ENCODE measurements at places on chromosomes 12 and 14.
A peak's percentile ranks its signal among the peaks of the same experiment; 100 is the strongest.

DNA sequence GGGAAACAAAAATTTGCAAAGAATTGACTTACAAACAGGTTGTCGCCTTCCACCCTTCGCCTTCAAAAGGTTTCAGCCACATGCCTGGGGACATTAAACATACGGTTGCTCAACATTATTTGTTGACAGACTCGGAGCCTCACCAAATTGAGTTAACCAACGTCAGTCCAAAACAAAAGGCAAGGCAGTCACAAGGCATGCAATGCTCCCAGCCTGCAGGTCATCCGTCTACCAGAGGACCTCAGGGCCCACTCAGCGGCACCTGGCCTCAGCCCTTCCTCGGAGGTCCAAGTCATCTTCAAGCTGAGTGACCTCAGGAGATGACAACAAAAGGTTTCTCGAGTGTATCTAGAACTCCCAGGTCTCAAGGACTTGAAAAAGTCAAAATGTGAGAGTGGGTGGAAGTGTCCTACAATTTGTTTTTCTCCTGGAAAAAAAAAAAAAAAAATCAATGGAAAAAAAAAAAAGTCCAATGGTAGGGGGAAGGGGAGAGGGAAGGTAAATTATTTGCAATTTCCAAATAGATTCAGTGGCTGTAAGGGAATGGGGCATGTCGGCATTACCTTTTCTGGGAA, 64.3 kb downstream of the KDM2B start:
- peak; percentile 89 for DNase-seq

GRCh38 chr14:80017795-80018194, 193.5 kb downstream of the DIO2 start:
- DNase-seq: no peak

DNA sequence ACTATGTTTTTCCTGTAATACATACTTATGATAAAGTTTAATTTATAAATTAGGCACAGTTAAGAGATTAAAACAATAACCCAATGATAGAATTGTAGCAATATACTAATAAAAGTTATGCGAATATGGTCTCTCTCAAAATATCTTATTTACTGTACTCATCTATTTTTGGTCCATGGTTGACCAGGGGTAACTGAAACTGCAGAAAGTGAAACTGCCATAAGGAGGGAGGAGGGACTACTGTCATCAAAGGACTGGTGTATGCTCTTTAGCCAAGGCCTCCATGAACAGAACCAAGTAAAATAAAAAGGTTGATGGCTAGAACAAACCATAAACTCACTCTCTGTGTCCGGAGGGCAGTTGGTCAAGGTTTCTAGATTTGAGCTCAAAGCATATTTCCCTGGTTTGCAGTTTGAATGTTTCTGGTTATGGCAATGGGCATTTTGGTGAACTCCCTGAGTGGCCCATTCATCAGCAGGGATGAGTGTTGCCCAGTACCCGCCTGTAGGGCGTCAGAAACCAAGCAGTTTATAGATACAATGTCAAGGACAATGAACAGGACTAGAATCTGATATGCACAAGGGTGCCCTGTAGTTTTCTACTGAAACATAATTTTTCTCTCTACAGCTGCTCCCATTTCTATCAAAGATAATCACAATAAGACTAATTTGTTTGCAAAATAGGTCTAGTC, 19.8 kb downstream of the LEMD3 start:
- DNase-seq: no peak

DNA sequence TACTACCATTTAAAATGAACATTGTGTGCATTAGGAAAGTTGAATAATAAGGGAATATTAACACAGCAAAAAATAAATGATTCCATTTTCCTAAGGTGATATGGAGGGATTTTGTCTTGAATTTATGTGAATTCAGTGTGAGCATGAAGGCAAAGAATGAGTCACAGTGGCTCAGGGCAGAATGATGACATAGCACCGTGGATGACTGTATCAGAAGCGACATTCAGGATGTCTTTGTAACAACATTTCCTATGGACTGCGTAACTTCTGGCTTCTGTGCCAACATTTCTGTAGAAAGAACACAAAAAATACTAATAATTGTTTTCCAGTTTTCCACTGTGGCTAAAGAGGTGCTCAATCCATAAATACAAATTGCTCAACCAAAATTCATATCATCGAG, 54.6 kb downstream of the TTC8 start:
- DNase-seq: no peak

DNA sequence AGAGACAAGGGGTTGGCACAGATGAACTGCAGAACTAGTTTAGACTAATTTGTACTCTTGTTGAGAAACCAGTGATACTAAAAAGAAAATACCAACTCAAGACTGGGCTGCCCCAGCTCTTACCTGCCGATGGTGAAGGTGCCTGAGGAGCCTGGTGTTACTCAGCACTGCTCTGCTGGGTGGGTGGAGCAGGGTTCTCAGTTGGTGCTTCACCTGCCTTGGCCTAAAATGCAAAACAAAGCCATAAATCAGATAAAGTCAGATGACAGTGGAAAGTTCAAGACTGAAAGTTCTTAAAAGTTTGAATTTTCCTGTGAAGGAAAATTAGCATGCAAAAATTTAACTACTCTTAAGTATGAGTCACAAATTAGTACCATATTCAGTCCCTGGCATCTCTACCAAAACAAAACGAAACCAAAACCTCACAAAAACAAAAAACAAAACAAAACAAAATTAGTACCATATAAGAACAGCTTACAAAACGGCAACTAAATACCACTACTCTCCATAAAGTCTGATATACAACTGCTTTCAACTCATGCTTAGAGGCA, 21.9 kb downstream of the YBX3 start:
- no peak for DNase-seq

- no peak for DNase-seq
Observed at GRCh38 chr12:121577443-121578180, 3.2 kb downstream of the KDM2B start.

GRCh38 chr12:82358200-82359114, at the start of the genes CCDC59 and METTL25:
TSS of gene CCDC59 (minus strand) at chr12:82358387. CDS start at chr12:82358376, 11 bp downstream.
TSS of gene METTL25 (plus strand) at chr12:82358529. CDS start at chr12:82358566, 37 bp downstream.
- peak; percentile 95 for DNase-seq

DNA sequence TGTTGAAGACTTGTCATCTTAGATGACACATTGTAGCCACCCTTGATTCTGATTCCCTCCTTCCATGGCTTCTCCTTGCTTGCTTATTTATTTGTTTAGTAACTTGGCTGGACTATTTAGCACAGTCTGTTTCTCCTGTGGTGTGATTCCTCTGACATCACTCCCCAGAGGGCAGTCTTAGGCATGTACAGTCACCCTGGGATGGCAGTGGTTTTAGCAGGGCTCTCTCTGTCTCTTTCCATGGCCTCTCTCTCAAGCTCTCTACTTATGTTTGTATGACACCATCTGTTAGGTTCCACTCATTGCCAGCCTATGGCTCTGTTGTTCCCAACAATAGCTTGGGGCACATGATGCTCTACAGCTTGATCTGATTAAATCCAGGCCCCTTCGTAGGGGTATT, 158.3 kb downstream of the ADGRD1 start:
- DNase-seq: no peak

- DNase-seq: no peak
Observed at GRCh38 chr14:50340963-50341362, 28.8 kb downstream of the DMAC2L start.

DNA sequence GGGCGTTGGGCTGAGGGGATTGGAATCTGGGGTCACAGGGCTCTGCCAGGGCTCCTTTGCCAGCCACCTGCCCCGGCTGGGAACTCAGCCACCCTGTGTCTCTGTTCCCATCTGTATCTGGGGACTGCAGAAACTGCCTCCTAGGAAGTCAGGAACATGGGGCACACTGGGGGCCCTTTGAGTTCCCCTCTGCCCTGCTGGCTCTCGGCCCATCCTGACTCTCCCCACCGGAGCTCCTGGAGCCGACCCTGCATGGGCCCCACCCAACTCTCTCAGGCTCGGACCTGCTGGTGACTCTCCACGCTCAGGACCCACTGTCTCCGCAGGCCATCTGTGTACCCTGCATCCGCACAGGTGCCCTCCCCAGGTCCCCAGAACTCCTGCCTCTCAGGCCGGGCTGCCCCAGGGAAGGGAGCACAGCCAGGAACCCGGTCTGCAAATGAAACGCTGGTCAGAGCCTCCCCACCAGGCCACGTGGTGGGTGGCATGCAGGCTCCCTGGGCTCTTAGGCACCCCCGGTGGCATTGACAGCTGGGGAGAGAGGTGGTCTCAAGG, 82.8 kb downstream of the KIF26A start:
- no peak for DNase-seq

DNA sequence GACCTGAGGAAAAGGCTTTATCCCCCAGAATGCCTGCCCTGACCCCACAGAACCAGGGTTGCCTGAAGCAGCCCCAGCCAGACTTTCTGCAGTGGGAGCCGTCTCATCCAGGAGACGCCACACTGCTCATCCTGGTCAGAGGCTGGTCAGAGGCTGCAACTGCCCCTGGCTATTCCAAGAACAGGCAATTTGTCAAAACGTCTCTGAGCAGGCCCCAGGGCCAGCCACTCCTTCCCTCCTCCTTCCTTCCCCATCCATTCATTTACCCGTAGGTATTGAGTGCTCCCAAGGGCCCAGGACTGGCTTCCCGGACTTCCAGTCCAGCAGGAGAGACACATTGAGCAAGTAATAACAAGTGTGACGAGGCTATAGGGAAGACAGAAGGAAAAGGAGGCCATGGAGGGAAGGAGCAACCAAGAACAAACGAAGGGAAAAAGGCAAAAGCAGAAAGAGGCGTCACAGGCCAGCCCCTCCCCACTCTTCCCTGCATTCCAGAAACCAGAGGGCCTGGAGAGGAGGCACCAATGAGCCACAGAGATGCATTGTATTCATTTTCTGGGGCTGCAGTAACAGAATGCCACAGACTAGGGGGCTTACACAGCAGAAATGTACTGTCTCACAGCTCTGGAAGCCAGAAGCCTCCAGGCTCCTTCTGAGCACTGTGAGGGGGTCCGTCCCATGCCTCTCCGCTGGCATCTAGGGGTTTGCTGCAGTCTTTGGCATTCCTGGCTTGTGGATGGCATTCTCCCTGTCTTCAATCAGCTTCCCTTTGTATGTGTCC, 21.0 kb upstream of the CD9 start:
- DNase-seq: peak; percentile 63

DNA sequence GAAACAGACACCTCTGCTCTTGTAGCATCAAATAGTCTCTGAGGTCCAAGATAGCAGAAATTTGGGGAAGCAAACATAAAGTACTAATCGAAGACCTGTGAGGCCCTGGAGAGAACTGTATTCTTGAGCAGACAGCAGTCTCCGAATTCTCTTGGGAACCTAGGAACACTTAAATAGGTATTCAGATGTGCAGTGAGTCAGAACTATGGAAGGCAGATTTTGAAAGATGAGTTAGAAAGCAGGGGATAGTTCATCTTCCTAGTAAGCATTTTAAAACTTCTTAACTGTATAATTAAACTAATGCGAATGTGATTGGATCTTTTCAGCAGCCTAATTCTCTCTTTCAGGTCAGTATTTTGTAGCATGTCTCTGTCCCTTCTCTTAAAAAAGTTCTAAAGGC, 30.6 kb downstream of the NAA30 start:
- no peak for DNase-seq

GRCh38 chr12:76137606-76138005, 53.1 kb upstream of the NAP1L1 start:
- no peak for DNase-seq

- DNase-seq: peak; percentile 59
Observed at GRCh38 chr12:111313833-111314259, 55.0 kb downstream of the PHETA1 start.

GRCh38 chr12:87320724-87321123, 708.5 kb downstream of the C12orf50 start:
- no peak for DNase-seq

- no peak for DNase-seq
Observed at GRCh38 chr12:124754949-124755800, 108.5 kb downstream of the SCARB1 start.

GRCh38 chr12:81998761-81999378, 239.7 kb upstream of the PPFIA2 start:
- DNase-seq: no peak

- DNase-seq: no peak
Observed at GRCh38 chr14:52356025-52356424, 41.9 kb downstream of the PTGER2 start.

DNA sequence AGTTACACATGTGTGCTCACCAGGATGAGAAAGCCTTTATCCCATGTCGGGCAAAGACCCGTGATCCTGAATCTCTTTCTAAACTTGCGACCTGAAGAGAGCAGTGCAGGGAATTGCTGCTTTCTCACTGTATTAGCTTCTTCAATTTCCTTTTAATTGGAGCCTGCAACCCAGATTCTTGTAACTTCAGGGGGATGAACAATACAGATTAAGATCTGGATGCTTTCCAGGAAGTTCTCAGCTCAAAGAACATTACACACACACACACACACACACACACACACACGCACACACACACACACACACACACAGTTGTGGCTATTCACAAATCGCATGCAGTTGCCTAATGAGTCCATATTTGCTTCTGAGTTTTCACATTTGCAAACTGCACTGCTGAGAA, 268.3 kb downstream of the NPAS3 start:
- DNase-seq: no peak

DNA sequence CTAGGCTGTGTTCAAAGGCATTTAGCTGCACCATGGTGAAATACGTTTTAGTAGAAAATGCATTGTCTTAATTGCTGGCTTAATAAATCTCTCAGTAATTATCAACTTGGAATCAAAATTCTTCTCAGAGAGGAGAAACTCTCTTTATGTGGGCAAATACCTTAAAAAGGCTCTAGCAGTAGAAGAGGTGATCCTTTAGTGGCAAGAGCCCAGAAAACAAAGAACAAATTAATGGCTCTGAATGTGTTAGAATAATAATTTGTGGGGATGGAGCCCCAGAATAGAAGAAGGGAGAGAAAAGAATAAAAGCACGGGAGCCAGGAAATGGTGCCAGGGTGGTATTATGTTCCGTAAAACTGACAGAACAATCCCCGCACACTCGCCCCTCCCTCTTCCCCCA, 14.8 kb downstream of the TSPAN8 start:
- no peak for DNase-seq

GRCh38 chr12:124034297-124034696, 61.3 kb downstream of the ZNF664 start:
- peak; percentile 7 for DNase-seq

DNA sequence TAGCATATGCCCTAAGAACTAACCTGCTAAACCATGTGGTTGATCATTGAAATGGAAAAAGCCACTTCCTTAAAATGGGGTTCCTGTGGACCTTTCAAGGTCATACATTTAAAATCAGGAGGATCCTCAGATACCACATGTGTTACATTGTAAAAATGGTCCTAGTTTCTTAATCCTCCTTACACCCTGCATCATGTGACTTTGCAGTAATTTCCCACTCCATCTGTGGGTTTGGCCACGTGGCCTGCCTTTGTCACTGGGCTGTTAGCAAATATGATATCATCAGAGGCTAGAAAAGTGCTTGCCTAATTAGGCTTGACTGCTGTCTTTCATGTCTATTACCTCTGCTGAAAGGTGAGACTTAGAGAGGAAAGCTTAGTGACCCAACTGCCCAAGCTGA, 70.7 kb downstream of the CMKLR1 start:
- no peak for DNase-seq

GRCh38 chr12:58934528-58934927, 14.2 kb upstream of the LRIG3 start:
- DNase-seq: no peak

- DNase-seq: no peak
Observed at GRCh38 chr14:77045238-77046162, 17.0 kb upstream of the IRF2BPL start.
